Upper lobe of left lung (tissue), 6 donors: ENCODE measurements at places on chromosomes 1 and 21. TPM values are rescaled to one million over a fixed set of nuclear protein-coding genes. Genes with fewer than 3 reads are reported as not detected.

DNA sequence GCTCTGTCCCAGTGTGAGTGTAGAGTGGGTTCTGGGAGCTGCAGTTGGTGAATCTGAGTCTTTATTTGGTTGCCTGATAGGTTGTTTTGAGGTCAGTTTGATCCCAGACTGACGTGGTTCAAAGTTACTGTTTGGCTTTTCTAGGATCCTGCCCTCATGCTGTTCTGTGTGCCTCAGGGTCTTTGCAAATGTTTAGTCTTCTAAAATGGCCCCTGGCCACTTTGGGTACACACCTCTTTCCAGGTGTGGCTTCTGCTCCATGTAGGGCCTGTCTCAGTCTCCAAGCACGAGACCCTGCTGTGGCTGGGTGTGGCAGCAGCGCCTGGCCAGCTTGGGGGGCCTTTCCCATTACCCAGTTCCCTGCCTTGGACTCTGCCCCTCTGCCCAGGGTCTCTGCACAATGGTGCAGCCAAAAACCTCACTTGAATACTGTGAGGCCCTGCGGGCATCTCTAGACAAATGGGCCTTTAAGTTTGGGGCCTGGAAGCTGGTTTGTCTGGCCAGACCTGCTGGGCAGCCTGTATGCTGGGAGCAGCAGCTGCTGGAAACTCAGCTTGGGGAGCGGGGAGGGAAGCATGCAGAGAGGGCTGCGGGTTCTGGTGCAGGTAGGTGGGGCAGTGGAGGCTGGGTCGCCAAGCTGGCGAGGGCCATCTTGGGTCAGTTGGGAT lies 5.6 kb downstream of the PTPRF start:
- peak; percentile 34 for DNase-seq

DNA sequence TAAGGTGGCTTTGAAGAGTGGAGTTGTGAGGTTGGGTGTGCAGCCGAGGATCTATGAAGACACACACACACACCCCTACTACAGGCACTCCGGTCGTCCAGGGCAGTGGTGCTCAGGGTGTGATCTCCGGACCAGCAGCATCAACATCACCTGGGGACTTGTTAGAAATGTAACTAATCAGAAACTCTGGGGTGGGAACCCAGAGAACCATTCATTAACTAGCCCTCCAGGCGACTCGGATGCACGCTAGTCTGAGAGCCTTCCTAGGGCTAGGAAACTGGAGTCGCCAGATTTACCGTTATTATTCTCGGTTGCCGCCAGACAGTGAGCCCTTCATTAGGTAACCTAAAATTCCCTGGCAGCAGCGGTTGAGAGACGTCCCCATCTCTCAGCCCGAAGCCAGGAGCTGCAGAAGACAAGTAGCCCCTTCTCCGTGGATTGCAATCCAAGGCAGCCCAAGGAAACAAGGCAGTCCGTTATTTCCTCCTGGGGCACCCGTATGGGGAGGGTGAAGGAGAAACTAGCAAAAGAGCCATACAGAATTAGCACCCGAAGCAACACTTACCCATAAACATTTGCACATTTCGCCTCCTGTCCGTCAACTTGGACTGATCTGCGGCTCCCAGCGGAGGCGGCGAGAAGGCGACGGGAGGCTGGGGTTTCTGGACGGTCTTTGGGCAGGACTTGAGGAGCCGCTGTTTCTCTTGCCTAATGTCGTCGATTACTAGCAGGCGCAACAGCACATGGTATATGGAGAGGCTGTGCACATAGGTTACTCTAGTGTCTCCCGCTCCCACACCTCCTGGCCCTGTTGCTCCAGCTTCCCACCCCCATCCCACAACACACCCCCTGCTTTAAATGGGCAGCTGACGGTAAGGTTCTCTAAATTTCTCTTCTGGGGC lies 2.9 kb upstream of the CCN1 start:
- no peak for DNase-seq

DNA sequence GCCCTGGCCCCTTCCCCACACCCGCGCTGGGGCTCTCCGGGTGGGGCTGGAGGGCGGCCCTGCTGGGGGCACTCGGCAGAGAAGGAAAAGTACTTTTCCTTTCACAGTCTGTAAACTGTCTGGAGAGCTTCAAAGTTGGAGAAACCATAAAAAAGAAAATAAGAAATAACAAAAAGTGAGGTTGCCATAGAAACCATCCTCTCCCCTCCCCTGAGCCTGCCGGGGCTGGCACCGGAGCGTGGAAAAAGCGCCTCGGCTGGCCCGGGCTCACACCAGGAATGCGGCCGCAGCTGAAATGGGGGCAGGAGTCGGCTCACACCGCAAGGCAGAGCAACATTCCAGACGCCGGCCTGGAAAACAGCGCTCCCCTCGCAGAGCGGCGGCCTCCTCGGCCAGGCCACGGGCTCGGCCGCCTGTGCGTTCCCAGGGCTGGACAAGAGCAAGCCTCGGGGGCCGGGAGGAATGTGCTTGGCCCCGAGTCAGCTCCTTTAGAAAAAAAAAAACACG lies 69.2 kb downstream of the MORN1 start:
- DNase-seq, result peak; percentile 54

DNA sequence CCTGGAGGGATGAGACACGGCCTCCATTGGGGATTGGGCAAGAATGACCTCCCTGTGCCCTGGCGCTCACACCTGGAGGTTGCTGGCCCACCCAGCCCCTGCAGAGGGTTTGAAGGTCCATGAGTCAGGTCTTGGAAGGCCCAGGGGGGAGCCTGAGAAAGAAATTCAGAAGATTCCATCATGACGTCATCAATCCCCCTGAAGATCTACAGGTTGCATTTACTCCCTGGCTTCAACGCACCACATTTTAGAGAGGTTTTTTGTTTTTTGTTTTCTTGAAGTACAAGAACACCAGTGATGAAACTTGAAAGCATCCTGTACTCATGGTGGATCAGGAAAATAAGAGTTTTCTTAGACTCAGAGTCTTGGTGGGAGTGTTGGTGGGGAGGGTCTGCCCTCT lies 82.4 kb upstream of the SLC25A33 start:
- DNase-seq, result no peak

- no peak for DNase-seq
These were observed 28.1 kb downstream of the RNF187 start for GRCh38 chr1:228515200-228515834.

The RNF11 gene
- 83.9 TPM for total RNA-seq

The CAMK1G gene
- 0.30 TPM for total RNA-seq

GRCh38 chr1:165138960-165139359 lies 217.6 kb downstream of the LMX1A start:
- DNase-seq, result no peak

The FCRL1 gene
- 15.8 TPM for total RNA-seq

DNA sequence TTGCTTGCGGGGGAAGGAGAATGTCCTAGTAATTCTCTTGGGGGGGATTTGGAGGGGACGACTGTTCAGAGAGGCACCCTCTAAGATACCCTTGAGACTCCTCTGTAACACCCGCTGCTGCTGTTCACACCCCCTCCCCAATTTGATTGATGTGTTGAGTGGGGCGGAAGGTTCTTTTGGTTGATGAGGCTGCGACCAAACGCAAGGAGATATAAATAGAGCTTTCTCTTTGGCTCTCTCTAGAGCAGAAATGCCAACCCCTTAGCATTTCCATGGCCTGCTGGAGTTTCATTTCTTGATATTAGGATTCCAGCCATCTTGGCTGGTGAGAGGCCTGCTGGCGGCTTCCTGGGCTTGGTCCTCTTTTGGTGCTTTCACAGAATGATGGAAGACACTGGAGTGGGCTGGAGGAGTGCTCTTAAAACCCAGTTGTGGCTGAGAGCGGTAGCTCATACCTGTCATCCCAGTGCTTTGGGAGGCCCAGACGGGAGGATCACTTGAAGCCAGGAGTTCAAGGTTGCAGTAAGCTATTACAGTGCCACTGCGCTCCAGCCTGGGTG lies 2.0 kb downstream of the PIK3CD start:
- no peak for DNase-seq

The SH2D1B gene
- total RNA-seq, result not detected

The SHISAL2A gene
- not detected for total RNA-seq

GRCh38 chr1:67060811-67061218 lies 6.9 kb upstream of the SLC35D1 start:
- DNase-seq, result peak; percentile 20

DNA sequence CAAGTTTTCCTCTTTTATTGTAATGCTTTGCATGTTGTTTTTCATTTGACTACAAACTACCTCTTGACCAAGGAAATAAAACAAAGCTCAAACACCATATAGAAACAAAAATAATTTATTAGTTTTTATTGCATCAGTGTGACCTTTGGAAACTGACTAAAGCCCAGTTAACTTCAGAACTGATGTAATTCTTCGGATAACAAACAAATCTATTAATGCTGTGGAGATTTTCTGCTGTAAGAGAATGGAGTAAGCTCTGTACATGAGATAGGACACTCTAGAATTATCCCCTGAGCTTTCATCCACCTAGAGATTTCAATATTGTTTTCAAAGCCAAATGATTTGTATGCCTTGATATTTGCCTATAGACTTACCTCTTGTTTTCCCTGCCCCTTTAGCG lies 154.0 kb upstream of the KCNK2 start:
- no peak for DNase-seq

The TRABD2B gene
- 0.33 TPM for total RNA-seq

The TBCE gene
- 21.4 TPM for total RNA-seq
